ENCODE measurements at places on chromosomes 7 and 10.

DNA sequence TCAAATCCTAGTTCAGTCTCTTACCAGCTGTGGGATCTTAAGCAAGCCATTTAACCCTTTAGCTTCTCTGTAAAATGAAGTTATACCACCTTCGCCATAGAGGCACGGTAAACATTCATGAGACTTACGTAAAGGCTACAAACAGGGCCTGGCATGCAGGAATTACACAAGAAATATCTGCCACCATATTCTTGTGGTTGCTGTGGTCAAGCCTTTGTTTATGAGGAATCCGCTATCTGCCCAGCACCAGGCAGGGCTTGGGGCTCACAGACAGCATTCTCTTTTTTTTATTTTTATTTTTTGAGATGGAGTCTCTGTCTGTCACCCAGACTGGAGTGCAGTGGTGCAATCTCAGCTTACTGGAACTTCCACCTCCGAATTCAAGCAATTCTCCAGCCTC, 9.9 kb downstream of the AIFM2 start:
- no peak for DNase-seq

- DNase-seq = no peak
Measured at GRCh38 chr10:61159253-61159652, 215.3 kb upstream of the RHOBTB1 start.

GRCh38 chr10:81603106-81603620, 271.8 kb upstream of the NRG3 start:
- DNase-seq = no peak

DNA sequence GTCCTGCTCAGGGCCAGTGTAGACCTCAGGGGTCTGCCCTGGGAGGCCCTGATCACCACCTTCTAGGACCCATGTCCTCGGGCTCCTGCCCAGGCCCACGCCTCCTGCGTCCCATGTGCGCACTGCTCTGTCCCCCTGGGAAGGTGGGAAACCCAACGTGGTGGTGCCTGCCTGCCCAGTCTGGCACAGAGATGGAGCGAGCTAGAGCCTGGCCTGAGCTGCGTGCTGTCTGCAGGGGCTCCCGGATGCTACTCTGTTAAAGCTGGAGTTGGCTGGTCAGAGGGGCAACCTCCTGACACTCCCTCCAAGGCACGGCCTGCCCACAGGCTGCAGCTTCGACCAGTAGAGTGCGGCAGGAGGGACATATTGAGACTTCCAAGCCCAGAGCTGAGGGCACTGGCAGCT, 171.7 kb downstream of the DNAJB6 start:
- no peak for DNase-seq

DNA sequence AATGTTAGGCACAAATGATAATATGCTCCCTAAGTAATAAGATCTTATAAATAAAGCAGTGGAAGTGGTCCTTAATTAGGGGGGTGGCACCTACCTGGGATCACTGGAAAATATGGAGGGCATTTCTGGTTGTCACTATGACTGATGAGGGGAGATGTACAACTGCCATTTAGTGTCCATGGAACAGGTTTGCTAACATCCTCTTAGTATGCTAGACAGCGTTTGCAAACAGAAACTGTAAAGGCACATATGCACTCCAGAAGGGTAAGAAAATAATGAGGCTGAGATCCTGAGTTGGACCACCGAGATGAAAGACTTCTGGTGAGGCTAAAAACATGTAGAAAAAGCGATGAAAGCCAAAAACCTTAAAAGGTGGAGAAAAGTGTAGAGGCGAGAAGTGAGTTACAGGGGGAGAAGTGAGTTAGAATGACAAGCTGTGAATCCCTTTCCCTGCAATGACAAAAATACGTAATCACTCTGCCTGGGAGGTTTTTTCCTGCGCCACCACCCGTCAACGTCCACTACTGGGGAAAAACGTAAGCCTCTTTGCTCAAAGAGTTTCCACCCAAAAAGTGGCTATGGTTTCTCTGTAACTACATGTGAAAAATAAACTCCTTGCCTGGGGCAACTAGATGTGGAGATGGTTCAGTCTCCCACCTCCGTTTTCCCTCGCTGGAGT, 767 bp downstream of the KRIT1 start:
- no peak for DNase-seq

DNA sequence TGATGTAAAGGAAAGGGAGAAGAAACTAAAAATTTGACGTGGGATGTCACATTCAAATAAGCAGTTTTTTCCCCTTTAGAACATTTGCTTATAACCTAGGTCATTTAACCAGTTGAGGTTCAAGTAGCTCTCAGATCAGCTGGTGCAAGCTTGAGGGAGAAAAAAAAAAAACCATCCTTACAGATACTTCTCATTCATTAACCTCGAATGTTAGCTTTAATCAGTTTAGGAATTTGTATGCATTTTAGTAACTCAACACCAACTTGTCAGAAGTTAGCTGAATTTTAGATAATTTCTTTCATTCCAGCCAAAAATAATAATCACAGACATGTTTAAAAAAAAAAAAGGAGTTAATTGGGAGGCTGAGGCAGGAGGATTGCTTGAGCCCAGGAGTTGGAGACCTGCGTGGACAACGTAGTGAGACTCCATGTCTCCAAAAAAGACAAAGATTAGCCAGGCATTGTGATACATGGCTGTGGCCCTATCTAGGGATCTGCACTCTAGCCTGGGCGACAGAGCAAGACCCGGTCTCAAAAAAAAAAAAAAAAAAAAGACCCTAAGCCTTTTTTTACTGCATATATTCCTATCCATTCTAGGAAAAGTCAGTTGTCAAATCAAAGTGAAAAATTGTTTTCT, 46.2 kb downstream of the BMPR1A start:
- no peak for DNase-seq

DNA sequence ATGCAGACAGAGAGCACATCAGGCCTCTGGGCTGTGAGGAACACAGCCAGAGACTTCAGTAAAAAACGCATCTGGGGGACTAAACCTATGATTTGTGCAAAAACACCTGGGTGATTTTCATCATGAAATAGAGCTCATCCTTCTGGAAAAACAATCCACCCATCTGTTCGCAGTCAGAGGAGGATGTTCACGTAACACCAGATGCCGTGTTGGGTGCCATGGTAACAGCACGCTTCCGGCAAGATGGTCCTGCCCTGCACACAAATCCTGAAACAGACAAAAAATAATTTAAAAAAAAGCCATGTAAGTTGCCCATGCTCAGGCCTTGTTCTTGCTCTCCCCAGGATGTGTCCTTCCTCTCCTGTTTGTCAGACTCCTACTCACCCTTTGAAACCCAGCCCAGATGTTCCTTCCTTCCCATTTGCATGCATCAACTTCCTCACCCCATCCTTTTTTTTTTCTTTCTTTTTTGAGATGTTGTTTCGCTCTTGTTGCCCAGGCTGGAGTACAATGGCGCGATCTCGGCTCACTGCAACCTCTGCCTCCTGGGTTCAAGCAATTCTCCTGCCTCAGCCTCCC, 28.3 kb upstream of the GNA12 start:
- DNase-seq = no peak

- DNase-seq = no peak
Measured at GRCh38 chr7:98168904-98169621, 42.2 kb upstream of the BHLHA15 start.

All from activated CD4-positive, alpha-beta T cell treated with anti-CD3 and anti-CD28 coated beads for 4 hours (primary cell).